ENCODE measurements at places on chromosomes 2 and 18.

- no peak for DNase-seq
Measured at GRCh38 chr2:235055891-235056516, 104.2 kb downstream of the SH3BP4 start.

GRCh38 chr2:3325458-3326181 is 52.0 kb downstream of the EIPR1 start:
- DNase-seq = no peak

- no peak for DNase-seq
Measured at GRCh38 chr18:14093307-14093915, 38.8 kb downstream of the ZNF519 start.

GRCh38 chr2:218882866-218883366 is 2.3 kb downstream of the WNT10A start:
- DNase-seq = no peak

Measured in stimulated activated CD8-positive, alpha-beta memory T cell treated with anti-CD3 and anti-CD28 coated beads, Interleukin-7, amount 100 ng/mL, for 24 hours (primary cell).